IPS DF 6.9 (cell line): ENCODE measurements at places on chromosomes 3 and 15.
A peak's percentile ranks its signal among the peaks of the same experiment; 100 is the strongest.

DNA sequence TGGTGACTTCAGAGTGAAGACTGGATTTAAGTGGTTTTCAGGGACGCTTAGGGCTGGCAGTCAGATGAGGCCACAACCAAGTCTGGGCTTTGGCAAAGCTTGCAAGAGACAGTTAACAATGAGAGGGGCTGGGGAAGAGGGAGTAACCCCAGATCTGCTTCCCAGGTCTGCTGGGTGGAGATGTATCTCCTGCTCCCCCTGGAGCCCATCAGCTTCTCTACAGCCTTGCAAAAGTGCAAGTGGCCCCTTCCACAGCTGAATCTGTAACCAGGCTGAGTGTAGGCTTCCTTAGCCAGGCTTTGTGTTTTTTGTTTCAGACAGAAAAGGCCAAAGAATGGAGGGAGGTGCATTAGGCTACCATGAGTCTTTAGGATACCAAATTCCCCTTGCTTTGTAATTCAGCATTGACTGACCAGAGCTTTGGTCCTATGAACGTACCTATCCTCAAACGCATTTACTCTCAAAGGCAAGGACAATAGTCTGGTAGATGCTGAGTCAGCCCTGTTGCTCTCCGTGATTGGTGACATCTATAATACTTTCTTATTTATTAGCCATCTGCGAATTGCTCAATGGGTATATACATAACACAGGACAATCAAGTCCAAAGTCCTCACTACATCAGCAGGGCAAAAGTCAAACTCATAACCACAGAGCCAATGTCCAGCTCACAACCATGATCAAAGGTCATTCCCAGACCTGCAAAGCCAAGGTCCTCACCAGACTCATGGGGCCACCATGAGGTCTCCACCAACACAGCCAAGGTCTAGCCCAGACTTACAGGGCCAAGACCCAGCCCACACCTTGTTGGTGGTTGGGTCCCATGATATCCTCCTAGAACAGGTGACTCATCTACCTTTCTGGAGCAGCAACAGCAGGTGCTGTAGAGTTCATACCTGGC lies 17.1 kb downstream of the CCDC13 start:
- H3K27me3 ChIP-seq, result no peaks in the 10 kb centered on the region
- H3K4me3 ChIP-seq, result no peak overlapping the region
- H3K27ac ChIP-seq, result no peak overlapping the region
- no peaks in the 10 kb centered on the region for H3K4me1 ChIP-seq

DNA sequence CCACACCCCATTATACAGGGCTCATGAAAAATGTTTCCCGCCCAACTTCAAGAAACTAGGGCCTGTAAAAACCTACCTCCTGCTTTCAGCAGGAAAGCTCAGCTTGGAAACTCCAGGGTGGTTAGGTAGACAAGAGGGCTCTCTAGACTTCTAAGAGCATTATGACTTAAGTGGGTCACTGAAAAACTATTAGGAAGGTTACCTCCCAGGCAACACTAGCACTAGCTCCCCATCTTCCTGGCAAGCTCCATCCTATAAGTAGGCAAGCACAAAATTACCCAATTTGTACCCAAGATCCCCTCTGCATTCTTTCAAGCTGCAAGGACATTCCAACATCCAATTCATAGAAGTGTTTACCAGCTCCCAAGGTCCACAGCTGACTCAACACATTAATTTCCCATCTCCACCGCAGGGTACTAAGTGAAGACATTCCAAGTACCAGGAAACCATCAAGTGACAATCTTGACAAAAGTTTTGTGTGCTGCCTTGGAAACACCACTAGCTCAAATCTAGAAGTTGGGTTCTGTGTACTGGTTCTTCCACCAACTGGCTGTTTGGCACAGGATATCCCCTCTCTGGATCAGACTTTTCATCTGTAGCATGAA lies 46.9 kb downstream of the WNT5A start:
- no peaks in the 10 kb centered on the region for H3K36me3 ChIP-seq
- H3K27ac ChIP-seq, result no peak overlapping the region
- no peak for DNase-seq
- H3K4me3 ChIP-seq, result no peak overlapping the region
- H3K27me3 ChIP-seq, result no peaks in the 10 kb centered on the region
- H3K4me1 ChIP-seq, result no peaks in the 10 kb centered on the region

DNA sequence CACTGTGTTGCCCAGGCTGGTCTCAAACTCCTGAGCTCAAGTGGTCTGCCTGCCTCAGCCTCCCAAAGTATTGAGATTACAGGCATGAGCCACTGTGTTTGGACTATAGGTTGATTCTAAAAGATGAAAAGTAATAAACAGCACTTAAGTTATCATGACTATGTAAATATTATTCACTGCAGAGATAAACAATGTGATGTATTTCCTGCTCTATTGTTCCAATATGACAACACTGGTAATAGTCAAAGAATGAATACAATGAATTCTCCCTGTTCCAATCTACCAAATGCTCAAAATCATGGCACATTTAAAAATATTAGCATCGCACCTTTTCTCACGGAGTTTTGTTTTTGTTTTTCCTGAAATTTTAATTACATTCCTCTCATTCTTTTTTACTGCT lies 36.8 kb upstream of the TBL1XR1 start:
- no peaks in the 10 kb centered on the region for H3K36me3 ChIP-seq
- no peak overlapping the region for H3K27ac ChIP-seq
- H3K4me1 ChIP-seq, result no peaks in the 10 kb centered on the region
- no peaks in the 10 kb centered on the region for H3K27me3 ChIP-seq
- H3K4me3 ChIP-seq, result no peak overlapping the region

- H3K4me3 ChIP-seq, result no peak overlapping the region
- no peak overlapping the region for H3K27ac ChIP-seq
- no peak for DNase-seq
- H3K27me3 ChIP-seq, result no peaks in the 10 kb centered on the region
These were observed 27.5 kb upstream of the EOMES start for GRCh38 chr3:27749643-27750042.

DNA sequence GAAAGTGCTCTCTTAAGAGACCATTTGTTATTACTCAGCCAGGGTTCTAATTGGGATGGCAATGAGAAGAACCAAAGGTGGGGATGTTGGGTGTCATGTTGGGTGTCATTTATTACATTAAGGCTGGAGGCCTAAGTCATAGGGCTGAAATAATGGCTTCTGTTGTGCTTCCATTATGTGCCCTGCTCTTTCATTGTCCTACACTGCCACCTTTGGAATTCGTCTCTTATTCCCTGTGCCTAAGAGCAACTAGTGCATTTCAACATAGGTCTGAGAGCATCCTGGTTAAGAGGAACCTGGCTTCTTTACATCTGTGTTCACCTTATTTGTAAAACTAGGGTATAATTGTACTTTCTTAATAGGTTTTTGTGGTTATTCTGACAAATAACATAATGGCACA lies 32.2 kb downstream of the RIOX2 start:
- no peaks in the 10 kb centered on the region for H3K4me1 ChIP-seq
- H3K27me3 ChIP-seq, result no peaks in the 10 kb centered on the region
- no peaks in the 10 kb centered on the region for H3K36me3 ChIP-seq
- H3K4me3 ChIP-seq, result no peak overlapping the region

- no peak for DNase-seq
- no peak overlapping the region for H3K27ac ChIP-seq
These were observed 215.2 kb downstream of the POLQ start for GRCh38 chr3:121330634-121331033.

DNA sequence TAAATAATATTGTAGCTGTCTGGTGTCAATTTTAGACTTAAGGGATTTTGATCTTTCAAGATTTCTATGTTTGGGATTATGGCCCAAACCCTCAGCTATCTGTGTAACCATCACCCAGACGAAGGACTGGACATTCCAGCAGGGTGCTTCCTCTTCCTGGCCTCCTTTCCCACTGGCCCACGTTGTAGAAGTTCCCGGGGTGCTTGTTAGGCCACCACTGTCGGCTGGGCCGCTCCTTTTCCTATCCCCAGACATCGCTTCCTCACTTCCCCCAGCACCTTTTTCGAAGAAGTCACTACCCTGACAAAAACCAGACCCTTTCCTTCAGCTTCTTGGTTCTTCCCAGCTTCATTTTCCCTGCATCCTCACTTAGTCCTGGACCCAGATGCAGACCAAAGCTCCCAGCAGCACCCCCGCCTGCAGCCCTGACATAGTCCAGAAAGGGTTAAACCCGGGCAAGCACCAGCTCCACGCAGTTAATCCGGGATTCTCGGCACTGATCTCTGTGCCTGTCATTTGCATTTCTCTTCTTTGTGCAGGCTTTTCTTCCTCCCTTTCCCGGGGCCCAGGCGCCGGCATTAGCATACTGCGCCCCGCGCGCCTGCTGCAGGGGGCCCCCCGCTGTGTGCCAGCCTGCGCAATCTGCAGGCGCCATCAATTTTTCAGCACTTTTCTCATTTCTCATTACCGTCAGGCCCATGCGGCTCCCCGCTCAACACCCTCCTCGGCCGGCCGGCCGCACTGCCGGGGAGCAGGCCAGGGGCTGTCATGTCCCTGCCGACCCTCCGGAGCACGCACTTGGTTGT lies 90.6 kb downstream of the ZNF621 start:
- no peak for DNase-seq
- peak overlapping the region; percentile 23; the same call in 1 of the 2 replicates for H3K4me3 ChIP-seq
- no peak overlapping the region for H3K27ac ChIP-seq
- H3K36me3 ChIP-seq, result no peaks in the 10 kb centered on the region
- H3K4me1 ChIP-seq, result peaks cover 6% of the 10 kb centered on the region

- H3K4me3 ChIP-seq, result no peak overlapping the region
- H3K4me1 ChIP-seq, result peaks cover 5% of the 10 kb centered on the region
- H3K27me3 ChIP-seq, result no peaks in the 10 kb centered on the region
- DNase-seq, result no peak
- no peaks in the 10 kb centered on the region for H3K36me3 ChIP-seq
These were observed 106.5 kb downstream of the P3H2 start for GRCh38 chr3:190013943-190014924.

GRCh38 chr3:148880681-148881080 lies 15.6 kb downstream of the CPA3 start:
- no peaks in the 10 kb centered on the region for H3K36me3 ChIP-seq
- no peak overlapping the region for H3K4me3 ChIP-seq
- no peak overlapping the region for H3K27ac ChIP-seq
- peak; percentile 20 for DNase-seq
- H3K27me3 ChIP-seq, result no peaks in the 10 kb centered on the region

- no peak overlapping the region for H3K4me3 ChIP-seq
- H3K27ac ChIP-seq, result no peak overlapping the region
- DNase-seq, result no peak
- H3K4me1 ChIP-seq, result no peaks in the 10 kb centered on the region
- H3K36me3 ChIP-seq, result no peaks in the 10 kb centered on the region
- no peaks in the 10 kb centered on the region for H3K27me3 ChIP-seq
These were observed 192.6 kb upstream of the PROK2 start for GRCh38 chr3:71977525-71977924.

DNA sequence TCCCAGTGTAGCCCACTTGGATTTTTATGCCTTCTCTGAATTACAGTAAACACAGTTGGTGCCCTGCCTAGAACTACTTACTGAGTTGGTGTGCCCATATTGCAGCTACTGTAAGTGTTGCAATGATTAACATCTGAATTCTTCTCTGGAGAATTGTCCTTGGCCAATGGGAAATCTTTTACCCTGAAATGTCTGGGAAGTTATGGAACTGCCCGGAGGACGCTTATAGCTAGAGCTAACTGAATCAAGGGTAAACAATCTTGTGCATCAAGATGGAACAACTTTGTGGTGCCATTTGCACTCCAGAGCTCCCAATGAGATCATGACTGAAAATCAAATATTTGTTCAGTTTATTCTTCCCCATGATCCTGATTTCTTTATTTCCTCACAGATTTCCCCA lies 246.7 kb upstream of the CBLB start:
- no peaks in the 10 kb centered on the region for H3K36me3 ChIP-seq
- H3K27me3 ChIP-seq, result no peaks in the 10 kb centered on the region
- H3K4me3 ChIP-seq, result no peak overlapping the region
- H3K27ac ChIP-seq, result no peak overlapping the region

GRCh38 chr3:55059027-55059629 lies 131.3 kb upstream of the LRTM1 start:
- DNase-seq, result no peak
- no peak overlapping the region for H3K4me3 ChIP-seq
- H3K4me1 ChIP-seq, result 0 out of 2 replicates have a peak, but pooled peaks cover 1% of the 10 kb centered on the region
- H3K27me3 ChIP-seq, result no peaks in the 10 kb centered on the region
- H3K36me3 ChIP-seq, result no peaks in the 10 kb centered on the region

GRCh38 chr3:64185436-64185835 lies 39.8 kb downstream of the PRICKLE2 start:
- 0 out of 2 replicates have a peak, but pooled peaks cover 2% of the 10 kb centered on the region for H3K4me1 ChIP-seq
- H3K4me3 ChIP-seq, result no peak overlapping the region
- no peaks in the 10 kb centered on the region for H3K27me3 ChIP-seq

- H3K36me3 ChIP-seq, result no peaks in the 10 kb centered on the region
- H3K27me3 ChIP-seq, result no peaks in the 10 kb centered on the region
- no peak overlapping the region for H3K4me3 ChIP-seq
These were observed 57.2 kb downstream of the MYO9A start for GRCh38 chr15:72060687-72061250.

DNA sequence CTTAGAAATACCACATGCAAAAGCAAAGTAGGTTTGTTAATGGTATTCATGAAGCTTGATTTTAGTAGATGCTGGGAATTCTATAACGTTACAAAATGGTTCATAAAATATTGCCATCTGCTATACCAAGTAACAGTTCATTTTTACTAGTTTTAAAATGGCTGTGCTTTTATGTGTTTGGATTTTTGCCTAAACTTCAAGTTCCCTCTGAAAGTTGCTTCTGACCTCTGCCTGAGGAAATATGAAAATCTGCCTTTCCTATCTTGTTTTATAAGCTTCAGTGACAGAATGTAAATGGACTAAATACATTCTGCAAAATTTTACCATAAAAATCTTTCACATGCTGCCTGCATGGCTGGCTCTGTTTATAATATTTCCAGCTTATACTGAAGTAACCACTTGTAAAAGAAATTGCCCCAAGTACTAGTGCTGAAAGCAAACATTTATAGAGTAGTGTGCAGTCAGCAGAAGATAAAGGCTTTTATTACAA lies 560.7 kb upstream of the ROBO2 start:
- no peak for DNase-seq
- no peak overlapping the region for H3K27ac ChIP-seq
- H3K4me1 ChIP-seq, result no peaks in the 10 kb centered on the region
- no peaks in the 10 kb centered on the region for H3K27me3 ChIP-seq
- no peak overlapping the region for H3K4me3 ChIP-seq
- no peaks in the 10 kb centered on the region for H3K36me3 ChIP-seq

- H3K4me3 ChIP-seq, result no peak overlapping the region
- no peaks in the 10 kb centered on the region for H3K4me1 ChIP-seq
- no peak for DNase-seq
- H3K27me3 ChIP-seq, result no peaks in the 10 kb centered on the region
These were observed 57.4 kb upstream of the POLR2M start for GRCh38 chr15:57649138-57649537.

GRCh38 chr15:96771035-96771434 lies 440.5 kb downstream of the NR2F2 start:
- H3K27ac ChIP-seq, result no peak overlapping the region
- no peak for DNase-seq
- no peak overlapping the region for H3K4me3 ChIP-seq
- no peaks in the 10 kb centered on the region for H3K4me1 ChIP-seq

DNA sequence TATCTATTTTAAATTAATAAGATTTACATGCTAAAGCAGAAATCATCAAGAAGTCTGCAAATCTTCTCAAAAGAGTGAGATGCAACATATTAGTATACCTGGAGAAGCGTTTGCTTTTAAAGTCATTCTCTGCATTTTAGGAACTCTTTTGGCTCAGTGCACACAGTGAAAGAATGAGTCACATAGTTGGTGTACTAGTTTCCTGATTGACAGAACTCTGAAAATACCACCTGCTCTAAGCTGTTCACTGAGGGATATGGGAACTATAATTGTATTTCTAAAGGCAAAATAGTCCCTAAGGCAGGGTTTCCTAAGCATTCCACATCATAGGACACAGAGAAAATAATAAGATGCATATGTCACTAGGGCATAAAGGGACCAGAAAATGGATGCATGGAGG lies 838.5 kb downstream of the DIPK2A start:
- no peak for DNase-seq
- H3K4me1 ChIP-seq, result no peaks in the 10 kb centered on the region
- no peaks in the 10 kb centered on the region for H3K27me3 ChIP-seq
